Left ventricle myocardium inferior (tissue), 1 donor: ENCODE measurements at places on chromosomes 7 and 10.

- DNase-seq = no peak
Measured at GRCh38 chr10:48446785-48447184, 140.3 kb downstream of the MAPK8 start.

DNA sequence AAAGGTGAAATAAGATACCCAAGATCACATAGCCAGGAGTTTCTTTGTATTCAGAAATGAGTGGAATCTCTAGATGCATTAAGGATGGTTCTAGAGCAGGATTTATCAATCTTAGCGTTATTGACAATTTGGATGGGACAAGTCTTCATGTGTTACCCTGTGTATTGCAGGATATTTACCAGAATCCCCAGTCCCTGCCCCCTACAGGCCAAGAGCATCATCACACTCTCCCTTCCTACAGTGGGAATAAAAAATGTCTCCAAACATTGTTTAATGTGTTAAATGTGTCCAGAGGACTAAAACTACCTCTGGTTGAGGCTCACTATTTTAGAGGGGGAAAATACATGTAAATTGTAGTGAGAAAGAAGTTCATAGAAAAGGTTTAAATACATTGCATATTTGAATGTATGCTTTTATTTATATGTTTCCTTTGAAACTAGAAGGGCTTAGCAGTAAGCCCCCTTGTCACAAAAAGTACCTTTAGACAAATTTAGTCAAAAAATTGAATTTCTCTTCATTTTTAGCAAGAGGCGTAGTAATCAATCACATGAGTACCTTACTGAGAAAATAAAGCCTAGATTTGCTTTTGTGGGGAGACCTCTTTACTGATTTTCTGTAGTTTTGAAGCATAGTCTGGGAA, 141.2 kb downstream of the MLLT10 start:
- no peak for DNase-seq

DNA sequence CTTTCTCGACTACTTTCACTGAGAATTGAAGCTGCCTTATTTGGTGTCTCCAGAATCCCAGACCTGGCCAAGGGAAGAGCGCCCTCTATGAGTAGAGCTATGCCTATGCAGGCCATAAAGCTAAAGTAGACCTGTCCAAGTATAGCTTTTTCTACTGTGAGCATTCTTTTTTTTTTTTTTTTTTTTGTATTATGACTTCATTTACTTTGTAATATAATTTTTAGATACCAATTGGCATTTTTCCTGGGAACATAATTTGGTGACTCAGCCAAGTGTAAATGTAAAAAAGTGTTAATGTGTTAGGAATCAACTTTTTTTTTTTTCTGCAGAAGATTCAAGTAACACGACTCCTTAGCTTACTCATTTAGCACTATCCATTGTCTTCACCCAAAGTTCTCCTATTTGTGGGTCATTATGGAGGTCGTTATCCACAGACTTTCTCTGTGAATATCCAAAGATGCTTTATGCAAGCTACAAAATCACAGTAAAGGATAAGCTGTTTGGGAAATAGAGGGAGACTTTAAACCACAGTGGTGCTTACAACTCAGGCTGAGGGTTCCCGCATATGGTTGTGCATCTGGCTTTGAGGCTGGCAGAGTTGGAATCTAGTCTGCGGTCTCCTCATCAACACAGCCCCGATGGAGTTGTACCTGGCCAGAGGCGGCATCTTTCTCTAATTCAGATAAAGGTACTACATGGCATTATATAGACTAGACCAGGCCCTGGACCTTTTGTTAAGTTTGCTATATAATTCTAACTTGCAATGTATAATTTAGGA, 1040.2 kb upstream of the SORCS1 start:
- DNase-seq = no peak

DNA sequence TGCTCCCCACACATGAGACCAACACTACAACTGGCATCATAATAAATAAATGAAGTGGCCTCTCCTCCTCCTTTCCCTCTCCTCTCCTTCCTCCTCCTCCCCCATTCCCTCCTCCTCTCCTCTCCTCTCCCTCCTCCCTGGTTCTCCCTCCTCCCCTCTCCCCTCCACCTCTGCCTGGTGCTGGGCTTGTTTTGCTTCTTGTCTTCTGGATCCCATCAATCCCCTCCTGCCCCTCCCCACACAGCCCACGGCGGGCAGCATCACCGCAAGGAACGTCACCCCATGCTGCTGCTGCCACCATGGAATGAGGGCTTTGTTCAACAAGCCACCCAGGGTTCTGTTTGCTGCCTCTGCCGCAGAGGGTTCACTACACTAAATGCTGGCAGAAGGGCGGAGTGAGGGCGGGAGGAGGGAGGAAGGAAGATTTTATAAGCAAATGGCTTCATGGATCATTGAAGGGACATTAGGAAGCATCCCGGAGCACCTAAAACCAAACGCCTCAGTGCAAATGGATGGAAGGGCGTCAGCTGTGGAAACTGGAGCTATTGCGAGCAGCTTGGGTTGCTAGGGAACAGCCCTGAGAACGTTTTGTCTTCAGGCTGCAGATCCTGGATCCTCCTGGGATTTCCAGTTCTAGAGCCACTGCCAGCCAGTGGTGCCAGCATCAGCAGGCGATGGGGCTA, 379.7 kb upstream of the ZMIZ1 start:
- DNase-seq = no peak

GRCh38 chr10:119466655-119467054, 75.9 kb downstream of the RGS10 start:
- no peak for DNase-seq

DNA sequence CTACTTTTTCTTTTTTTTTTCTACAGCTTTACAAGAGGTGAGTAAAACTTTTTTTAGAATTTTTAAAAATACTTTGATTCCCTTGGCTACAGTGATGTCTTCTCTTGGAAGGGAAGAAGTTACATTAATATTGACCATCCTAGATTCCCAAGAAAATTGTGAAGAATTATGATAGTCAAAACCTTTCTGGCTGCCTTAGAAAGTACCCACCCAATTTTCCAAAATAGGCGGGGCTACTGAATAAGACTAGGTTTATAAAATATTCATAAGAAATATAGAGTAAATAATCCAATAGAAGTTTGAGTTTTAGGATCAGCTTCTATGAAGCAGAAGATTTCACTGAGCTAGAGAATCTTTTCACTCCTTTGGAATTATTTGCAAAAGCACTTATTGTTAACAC, 3.0 kb downstream of the COL1A2 start:
- DNase-seq = no peak

GRCh38 chr7:9264395-9264794, 831.0 kb downstream of the NXPH1 start:
- no peak for DNase-seq

- DNase-seq = no peak
Measured at GRCh38 chr10:34834274-34834673, 19.2 kb upstream of the PARD3 start.

DNA sequence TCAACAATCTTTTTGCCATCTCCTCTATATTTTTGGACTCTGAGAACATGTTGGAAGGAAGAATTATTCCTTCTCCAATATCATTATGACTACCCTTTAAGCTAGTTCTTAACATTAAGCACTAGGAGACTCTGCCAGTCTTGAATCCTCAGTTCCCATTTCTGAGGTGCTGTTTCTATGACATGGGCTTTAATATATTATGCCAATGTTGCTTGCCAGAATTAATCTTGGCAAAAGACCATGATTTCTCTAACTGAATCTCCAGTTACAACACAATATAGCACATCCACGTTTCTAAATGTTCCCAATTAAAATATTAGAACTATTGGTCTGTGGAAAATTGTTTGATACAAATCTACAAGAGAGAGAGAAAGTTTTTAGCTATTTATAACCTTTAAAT, 250.0 kb downstream of the HGF start:
- no peak for DNase-seq

- peak; percentile 55 for DNase-seq
Measured at GRCh38 chr7:123748171-123748733, 551 bp downstream of the WASL start.

GRCh38 chr10:11875494-11876281, 52.5 kb downstream of the PROSER2 start:
- peak; percentile 77 for DNase-seq

- DNase-seq = no peak
Measured at GRCh38 chr10:43440463-43441134, 3.7 kb downstream of the ZNF487 start.

DNA sequence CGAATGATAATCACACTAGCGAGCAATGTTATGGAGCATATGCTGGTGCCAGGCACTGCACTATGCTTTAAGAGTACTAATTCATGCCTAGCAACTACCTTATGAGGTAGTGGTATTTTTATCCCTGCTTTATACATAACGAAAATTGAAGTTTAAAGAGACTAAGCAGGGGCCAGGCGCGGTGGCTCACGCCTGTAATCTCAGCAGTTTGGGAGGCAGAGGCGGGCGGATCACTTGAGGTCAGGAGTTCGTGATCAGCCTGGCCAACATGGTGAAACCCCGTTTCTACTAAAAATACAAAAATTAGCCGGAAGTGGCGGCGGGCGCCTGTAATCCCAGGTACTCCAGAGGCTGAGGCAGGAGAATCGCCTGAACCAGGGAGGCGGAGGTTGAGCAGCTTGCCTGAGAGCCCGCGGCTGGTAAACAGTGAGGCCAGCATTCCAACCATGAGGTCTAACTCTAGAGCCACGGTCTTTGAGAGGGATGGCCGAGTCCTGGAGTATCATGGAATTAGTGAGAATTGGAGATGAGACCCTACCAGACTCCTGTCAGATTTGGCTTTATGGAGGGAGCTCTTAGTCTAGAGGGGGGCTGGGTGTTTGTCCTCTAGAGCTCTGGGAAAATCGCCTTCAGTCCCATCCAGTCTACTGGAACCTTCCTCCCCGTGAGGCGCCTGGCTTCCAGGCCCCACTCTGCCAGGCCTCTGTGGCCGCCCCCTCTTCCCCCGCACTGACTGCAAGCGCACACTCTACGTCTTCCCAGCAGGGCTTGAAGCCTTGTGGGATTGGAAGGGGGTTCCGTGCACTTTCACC, 11.6 kb downstream of the TLX1 start:
- DNase-seq = no peak

GRCh38 chr10:1399431-1400100, 337.8 kb downstream of the ADARB2 start:
- no peak for DNase-seq
